ENCODE measurements at places on chromosomes 2 and 18.

GRCh38 chr18:35139517-35139916, 98.3 kb downstream of the MAPRE2 start:
- DNase-seq = no peak

GRCh38 chr18:63158676-63159291, 160.8 kb downstream of the BCL2 start:
- no peak for DNase-seq

GRCh38 chr18:13492314-13492713, 234.0 kb downstream of the FAM210A start:
- DNase-seq = no peak

- DNase-seq = no peak
These were observed 62.1 kb downstream of the NABP1 start for GRCh38 chr2:191740016-191740419.

DNA sequence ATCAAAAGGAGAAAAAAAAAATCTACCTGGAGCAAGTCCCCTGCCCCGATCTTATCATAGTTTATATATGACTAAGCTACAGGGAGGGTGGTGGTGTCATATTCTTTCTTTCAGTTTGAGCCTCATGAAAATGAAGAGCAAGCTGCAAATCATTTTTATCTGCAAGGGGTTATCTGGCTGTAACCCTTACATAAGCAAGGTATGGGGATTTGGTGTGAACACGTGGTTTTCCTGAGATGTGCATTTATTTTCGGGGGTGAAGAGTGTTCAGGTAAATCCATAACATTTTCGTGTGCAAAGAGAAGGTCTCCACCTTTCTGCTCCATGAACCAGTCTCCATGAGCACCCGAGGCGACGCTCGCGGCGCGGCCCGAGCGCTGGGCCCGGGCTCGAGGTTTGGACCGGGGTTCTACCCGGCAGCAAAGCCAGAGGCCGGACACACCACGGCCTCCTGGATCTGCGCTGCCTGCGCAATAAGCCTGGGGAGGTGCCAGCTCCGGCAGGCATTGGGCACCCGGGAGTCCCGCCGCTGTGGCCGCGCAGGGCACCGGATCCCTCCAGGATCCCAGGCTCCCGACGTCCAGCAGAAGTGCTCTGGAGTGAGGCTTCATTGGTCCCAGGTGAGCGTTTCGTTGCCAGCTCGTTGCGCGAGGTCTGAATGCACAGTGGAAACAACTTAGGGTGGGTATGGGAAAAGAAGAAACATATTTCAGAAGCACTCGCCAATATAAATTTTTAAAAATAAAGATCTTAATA, 36.1 kb upstream of the GPD2 start:
- DNase-seq = no peak

- no peak for DNase-seq
These were observed 148.8 kb downstream of the PTGR3 start for GRCh38 chr18:75060185-75060584.

- DNase-seq = peak; percentile 11
These were observed 166.5 kb downstream of the SEPTIN10 start for GRCh38 chr2:109447251-109447661.

GRCh38 chr18:66752733-66753132, 148.8 kb upstream of the CDH19 start:
- DNase-seq = no peak

- peak; percentile 98 for DNase-seq
These were observed at the start of gene ZCCHC2 for GRCh38 chr18:62522504-62523254. TSS of gene ZCCHC2 (plus strand) at chr18:62523025. CDS start at chr18:62523425, 400 bp downstream.

DNA sequence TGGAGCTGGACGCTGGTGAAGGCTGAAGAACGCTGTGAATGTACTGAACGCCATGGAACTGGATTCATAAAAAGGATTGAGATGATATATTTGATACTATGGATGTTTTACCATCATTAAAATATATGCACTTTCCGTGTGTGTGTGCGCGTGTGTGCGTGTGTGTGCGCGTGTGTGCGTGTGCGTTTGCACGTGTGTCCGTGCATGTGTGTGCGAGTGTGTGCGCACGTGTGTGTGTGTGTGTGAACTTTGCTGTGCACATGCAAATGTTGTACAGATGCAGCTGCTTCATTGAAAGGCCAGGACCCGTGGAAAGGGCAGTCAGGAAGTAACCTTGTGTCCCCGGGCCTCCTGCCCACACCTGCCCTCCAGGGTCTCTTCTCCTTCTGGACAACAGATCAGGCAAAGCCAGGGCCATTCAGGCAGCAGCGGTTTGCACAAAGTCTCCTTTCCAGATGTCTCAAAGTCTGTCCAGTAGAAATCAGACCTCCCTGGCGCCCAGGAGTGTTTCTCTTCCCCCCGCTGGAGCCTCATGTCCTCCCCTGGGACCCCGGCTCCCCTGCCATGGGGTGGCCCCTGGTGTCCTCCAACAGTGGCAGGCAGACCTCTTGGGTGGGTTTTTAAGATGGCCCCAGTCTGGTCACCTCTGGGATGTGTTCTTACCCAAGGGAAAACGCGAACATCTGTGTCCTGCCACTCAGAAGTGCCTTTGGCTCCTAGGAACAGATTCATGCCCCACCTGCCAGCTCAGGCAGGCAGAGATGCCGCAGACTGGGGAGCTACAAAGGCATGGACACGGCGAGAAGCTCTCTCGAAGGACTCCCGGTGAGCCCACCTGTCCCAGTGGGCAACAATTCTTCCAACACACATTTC, 86.1 kb upstream of the GPC1 start:
- DNase-seq = no peak

DNA sequence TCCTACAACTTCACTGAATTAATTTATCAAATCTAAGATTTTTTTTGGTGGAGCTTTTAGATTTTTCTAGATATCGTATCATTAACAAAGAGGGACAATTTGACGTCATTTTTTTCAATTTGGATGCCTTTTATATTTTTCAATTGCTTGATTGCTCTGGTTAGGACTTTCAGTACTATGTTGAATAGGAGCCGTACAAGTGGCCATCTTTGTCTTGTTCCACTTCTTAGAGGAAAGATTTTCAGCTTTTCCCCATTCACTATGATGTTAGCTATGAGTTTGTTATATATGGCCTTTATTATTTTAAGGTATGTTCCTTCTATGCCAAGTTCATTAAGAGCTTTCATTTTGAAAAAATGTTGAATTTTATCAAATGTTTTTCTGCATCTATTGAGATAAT, 86.4 kb upstream of the MYCN start:
- no peak for DNase-seq

DNA sequence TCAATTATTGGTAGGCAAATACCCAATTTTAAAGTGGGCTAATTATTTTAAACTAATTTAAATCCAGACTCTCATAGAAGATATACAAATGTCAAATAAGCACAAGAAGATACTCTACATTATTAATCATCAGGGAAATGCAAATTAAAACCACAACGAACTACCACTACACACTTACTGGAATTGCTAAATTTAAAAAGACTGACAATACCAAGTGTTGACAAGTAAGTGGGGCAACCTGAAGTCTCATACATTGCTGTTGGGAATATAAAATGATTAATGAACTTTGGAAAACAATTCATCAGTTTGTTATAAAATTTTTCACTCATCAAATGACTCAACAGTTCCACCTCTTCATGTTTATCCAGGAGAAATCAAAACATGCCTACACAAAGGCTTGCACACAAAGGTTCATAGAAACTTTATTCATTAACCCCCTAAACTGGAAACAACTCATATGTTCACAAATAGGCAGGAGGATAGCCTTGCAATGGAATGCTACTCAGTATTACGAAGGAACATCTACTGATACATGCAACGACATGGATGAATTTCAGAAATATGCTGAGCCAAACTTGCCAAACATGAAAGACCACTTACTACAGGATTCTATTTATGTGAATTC, 120.8 kb downstream of the MCFD2 start:
- DNase-seq = no peak

Measured in NCI-H446 (cell line).